Thoracic aorta (tissue), 2 donors: ENCODE measurements at places on chromosomes 1 and 21.

GRCh38 chr1:233361876-233362275 lies 34.4 kb downstream of the MAP3K21 start:
- H3K4me3 ChIP-seq = no peak overlapping the region
- H3K36me3 ChIP-seq = no peaks in the 10 kb centered on the region
- no peaks in the 10 kb centered on the region for H3K27me3 ChIP-seq
- no peaks in the 10 kb centered on the region for H3K4me1 ChIP-seq
- DNase-seq = no peak

DNA sequence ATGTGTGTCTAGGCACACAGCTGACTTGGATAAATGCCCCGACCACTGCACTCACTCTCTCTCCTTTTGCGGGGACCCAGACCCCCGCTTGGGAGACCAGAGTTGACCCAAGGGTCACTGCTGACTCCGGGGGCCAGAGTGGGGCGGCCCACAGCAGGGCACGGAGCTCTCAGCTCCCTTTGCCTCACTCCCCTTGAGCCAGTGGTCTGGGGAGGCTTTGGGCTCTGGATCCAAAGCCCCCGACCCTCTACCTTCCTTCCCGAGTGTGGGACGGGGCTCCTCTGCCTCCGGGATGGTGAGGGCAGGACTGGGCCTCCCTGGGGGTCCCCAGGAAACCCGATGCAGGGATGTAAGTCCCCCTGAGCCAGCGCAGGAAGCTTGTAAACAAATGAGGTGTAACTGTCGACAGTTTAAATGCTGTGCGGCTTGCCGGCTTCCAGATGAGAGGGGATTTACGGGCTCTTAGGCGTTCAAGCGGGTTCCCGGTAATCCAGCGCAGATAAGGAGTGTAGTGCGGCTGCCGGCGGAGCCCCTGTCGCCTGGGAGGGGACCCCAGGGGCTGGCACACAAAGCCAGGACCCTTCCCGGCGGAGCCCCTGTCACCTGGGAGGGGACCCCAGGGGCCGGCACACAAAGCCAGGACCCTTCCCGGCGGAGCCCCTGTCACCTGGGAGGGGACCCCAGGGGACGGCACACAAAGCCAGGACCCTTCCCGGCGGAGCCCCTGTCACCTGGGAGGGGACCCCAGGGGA lies 7.4 kb downstream of the ACTRT2 start:
- no peak overlapping the region for H3K4me3 ChIP-seq
- H3K36me3 ChIP-seq = no peaks in the 10 kb centered on the region
- H3K27me3 ChIP-seq = no peaks in the 10 kb centered on the region
- H3K4me1 ChIP-seq = no peaks in the 10 kb centered on the region
- DNase-seq = no peak

DNA sequence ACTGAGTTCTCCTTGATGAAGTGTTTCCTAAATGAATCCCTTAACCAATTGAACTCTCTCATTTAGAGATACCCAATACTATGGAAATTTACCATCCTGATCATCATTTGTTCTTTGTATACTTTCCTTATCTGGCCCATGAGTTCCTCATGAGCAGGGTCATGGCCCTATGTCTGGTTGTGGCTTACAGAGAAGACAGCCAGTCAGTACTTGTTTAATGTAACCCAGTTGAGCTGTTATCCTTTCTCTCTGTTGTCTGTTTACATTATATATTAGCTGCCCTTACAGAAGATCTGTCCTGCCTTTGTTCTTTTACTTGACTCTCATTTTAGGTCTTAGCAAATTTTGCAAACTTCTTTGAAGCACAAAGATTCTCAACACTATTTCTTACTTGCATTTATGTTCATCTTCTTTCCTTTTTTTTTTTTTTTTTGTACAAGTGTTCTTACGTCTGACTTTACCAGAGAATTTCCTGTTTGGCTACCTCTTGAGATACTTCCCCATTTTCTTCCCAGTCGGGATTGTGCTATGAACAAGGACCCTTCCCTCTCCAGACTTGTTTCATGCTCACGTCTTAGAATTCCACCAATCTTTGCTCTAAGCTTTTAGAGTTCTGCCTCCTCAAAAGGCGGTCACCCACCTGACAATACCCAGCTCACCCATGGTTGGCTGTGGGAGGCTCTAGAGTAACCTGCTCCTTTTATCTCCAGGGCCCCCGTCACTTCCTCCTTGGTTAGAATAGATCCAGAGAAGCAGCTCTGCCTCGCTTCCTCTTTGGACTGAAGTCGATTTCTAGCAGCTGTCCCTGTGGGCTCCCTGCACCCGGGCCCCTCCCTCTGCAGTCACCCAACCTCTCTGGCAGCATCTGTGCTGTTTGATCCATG lies 53.6 kb upstream of the RUNX1 start:
- DNase-seq = peak; percentile 2
- no peaks in the 10 kb centered on the region for H3K36me3 ChIP-seq
- no peak overlapping the region for H3K4me3 ChIP-seq
- H3K27me3 ChIP-seq = no peaks in the 10 kb centered on the region
- no peaks in the 10 kb centered on the region for H3K4me1 ChIP-seq

- H3K27ac ChIP-seq = no peak overlapping the region
- no peak overlapping the region for H3K4me3 ChIP-seq
- no peaks in the 10 kb centered on the region for H3K4me1 ChIP-seq
- H3K36me3 ChIP-seq = no peaks in the 10 kb centered on the region
- no peaks in the 10 kb centered on the region for H3K27me3 ChIP-seq
- DNase-seq = no peak
Measured at GRCh38 chr1:55893155-55893554, 678.0 kb upstream of the USP24 start.

DNA sequence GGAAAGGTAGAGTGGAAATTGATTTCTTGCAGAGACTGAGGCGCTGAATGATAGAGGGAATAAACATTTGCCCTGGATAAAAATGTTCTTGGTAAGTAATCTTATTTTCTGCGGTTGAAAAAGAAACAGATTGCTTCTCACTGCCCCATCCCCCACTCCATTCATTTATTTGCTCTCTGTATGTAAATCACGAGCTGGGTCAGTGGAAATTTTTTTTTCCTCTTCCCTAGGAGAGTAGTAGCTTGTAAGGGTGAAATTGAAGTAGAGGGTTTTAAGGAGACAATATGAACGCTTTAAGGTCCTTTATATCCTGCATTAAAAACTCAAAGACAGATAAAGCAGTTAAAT lies 1.4 kb upstream of the BRINP3 start:
- no peaks in the 10 kb centered on the region for H3K27me3 ChIP-seq
- peak overlapping the region; percentile 52 for H3K4me3 ChIP-seq
- no peak for DNase-seq
- no peaks in the 10 kb centered on the region for H3K4me1 ChIP-seq
- no peaks in the 10 kb centered on the region for H3K36me3 ChIP-seq
- H3K27ac ChIP-seq = no peak overlapping the region
